ENCODE measurements at places on chromosomes 6 and 20.

DNA sequence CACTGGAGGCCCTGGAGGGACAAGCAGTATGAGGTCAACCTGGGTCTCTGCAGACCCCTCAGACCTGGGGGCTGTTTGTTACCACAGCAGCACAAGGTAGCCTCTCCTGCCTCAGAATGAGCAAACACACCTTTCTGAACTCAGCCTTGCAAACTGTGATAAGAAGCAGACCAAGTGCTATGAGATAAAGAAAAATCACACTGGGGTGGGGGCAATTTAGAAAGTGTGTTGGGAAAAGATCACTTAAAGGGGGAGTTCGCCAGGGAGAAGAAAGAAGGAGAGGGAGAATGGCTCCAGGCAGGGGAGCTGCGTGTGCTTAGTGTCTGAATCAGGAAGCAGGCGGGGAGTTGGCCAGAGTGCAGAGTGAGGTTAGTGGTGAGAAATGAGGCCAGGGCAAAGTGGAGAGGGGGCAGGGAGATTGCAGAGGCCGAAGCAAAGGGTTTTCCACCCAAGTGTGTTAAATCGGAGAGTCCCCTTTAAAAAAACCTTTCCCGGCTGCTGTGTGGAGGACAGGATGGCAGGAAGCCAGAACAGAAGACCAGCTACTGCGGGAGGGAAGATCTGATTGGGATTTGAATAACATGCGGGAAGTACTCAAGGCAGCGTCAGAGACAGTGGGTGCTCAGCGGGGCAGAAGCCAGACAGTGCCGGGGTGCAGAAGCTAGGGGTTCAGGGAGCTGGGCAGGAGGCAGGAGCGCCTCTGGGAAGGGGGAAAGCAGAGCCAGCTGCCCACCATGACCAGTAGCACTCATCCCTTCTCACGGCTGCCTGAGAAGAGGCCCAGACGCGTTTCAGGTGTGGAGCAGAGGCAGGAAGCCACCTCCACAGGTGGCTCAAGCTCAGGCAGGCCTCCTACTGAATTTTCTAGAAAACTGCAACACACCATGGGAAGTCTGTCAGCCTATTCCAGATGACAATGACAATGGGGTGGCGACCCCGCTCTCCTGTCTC is 9.0 kb downstream of the ADA start:
- DNase-seq, result no peak

- DNase-seq, result no peak
Observed at GRCh38 chr6:41577356-41578216, 31.4 kb downstream of the FOXP4 start.

DNA sequence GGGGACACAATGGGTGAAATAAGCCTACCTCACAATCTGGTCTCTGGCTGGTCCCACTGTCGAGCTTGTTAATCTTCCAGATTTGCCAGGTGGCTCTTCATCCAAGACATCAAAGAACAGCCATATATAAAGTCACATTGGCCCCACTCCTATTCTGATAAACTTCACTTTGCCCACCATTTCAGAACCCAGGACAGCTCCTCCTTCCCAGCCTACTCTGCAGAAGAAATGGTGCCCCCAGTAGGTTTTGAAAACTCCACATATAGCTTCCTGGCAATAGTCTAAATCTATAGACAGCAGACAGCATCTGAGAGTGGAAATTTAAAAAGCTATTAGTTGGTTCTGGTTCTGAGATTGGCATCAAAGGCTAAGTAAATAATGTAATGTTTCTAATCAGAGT is 143.1 kb upstream of the PCSK2 start:
- no peak for DNase-seq

DNA sequence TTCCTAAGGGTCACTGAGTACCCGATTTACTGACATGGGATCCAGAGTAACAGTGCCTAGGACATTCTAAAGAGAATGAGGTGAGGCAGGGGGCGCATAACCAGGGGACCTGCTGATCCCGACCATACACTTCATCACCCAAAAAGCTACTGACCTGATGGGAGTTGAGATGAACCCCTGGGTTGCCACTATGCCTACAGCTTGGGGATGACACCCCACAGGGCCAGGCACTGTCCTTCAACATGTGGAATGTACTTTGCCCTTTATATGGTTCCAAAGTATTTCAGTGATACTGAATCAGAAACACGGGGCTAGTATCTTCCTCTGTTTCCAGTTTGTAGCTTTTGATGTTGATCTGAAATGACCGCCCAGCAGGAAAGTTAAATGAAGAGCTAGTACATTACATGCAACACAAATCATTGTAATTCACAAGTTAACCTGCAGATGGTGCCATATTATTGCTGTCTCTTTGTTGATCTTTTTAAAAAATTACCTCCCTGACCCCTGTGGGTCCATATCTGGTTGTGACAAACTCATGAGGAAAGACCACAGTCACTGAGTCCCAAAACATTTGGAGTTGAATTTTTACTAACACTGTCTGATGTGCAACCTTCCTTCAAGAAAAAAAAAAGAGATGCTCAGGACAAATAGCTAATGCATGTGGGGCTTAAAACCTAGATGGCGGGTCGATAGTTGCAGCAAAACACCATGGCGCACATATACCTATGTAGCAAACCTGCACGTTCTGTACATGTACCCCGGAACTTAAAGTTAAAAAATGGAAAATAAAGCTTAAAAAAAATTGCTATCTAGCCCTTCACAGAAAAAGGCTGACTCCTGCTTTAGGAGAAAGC is 42.7 kb upstream of the GCNT2 start:
- no peak for DNase-seq

- no peak for DNase-seq
Observed at GRCh38 chr20:63854766-63855362, 6.4 kb upstream of the ABHD16B start.

- no peak for DNase-seq
Observed at GRCh38 chr20:44908987-44909871, 631 bp upstream of the PABPC1L start.

GRCh38 chr6:152372945-152373344 is 264.2 kb downstream of the SYNE1 start:
- no peak for DNase-seq

DNA sequence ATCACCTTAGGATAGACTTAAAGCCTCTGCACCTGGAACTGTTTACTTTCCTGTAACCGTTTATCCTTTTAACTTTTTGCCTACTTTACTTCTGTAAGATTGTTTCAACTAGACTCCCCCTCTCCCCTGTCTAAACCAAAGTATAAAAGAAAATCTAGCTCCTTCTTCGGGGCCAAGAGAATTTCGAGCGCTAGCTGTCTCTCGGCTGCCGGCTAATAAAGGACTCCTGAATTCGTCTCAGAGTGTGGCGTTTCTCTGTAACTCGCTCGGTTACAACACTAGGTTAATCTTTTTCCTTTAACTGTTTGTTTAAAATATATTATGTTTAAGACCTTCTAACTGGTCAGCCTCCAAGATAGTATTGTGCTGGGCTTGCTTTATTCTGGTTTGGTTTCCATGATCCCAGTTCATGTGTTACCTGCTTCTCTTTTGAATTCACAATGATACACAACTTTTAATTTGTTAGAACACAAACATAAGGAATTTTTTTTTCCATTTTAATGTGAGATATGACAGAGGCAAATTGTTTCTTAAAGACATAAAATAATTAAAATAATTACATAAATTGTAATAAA is 8.7 kb upstream of the NQO2 start:
- no peak for DNase-seq

- DNase-seq, result no peak
Observed at GRCh38 chr6:140401761-140402160, 1027.3 kb upstream of the CITED2 start.

GRCh38 chr6:1035401-1035800 is 276.5 kb upstream of the FOXQ1 start:
- DNase-seq, result no peak

DNA sequence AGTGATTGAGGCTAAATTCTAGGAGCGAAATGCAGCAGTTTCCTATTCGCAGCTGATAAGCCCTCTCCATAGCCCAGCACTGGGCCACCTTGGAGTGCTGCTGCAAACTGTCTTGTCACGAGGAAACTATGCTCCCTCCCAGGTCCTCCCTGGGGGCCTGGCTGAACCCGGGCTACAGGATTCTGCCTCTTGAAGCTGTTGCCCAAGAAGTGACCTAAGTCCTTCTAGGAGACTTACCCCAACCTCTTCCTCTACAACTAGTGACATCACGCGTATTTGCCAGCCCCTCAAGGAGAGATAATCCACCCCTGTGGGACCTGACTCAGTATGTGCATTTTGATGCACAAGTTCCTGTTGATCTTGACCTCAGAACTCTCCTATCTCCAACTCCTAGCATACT is 26.5 kb upstream of the ZFAND3 start:
- no peak for DNase-seq

- DNase-seq, result no peak
Observed at GRCh38 chr20:52411611-52412010, 220.0 kb upstream of the ZFP64 start.

GRCh38 chr20:36279362-36279761 is 26.8 kb upstream of the DLGAP4 start:
- DNase-seq, result no peak

DNA sequence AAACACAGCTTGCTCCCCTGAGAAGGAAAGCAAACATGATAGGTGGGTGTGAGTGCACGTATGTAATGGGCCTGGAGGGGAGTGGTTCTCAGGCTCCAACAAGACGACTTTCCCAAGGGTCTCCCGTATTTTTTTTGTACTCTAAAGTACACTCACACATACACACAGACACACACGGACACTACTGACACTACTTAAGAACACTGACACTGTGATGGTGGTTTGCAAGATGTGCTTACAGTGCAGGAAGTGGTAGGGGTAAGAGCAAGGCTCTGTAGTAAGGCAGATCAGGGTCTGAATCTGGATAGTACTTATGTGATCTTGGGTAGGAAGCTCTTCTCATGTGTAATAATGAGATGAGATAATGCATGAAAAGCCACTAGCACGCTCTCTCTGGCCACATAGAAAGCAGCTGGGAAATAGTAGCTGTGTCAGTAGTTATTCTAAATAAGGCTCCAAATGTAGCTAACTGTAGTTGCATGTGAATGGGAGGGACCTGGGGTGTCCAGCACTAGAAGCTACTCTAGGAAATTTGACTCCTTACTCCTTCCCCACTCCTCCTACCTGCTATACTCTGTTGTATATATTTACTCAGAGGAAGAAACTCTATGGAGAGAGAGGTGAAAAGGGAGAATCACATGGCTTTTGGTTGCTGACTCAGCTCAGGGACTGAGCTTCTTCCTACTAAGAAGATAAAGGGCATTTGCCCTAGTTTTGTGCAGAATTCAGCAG is 8.4 kb upstream of the ZBTB24 start:
- no peak for DNase-seq

- DNase-seq, result no peak
Observed at GRCh38 chr6:148708707-148709106, 38.1 kb upstream of the UST start.

- no peak for DNase-seq
Observed at GRCh38 chr6:163723759-163724158, 309.2 kb downstream of the QKI start.

DNA sequence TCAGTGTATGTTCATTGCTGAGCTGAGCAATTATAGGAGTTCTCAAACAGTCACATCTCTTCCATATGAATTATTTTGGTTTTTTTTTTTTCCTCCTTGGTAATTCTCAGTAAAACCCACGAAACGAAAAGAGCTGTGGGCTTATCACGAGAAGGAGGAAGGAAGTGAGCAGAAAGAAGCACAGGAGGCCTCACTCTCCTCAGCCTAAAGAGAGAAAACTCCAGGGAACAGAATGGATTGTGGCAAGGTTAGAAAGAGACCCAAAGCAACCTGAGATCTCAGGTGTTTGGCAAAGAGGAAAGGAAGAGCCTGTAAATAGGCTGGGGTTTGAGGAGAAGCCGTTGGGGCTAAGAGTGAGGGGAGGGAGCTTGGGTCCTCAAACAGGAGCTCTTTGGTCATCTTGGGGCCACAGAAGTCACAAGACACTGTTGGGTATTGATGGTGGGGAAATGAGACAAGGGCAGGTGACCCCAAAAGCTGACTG is 67.8 kb upstream of the CITED2 start:
- DNase-seq, result no peak

- no peak for DNase-seq
Observed at GRCh38 chr6:105622226-105622625, 219.3 kb upstream of the PREP start.

DNA sequence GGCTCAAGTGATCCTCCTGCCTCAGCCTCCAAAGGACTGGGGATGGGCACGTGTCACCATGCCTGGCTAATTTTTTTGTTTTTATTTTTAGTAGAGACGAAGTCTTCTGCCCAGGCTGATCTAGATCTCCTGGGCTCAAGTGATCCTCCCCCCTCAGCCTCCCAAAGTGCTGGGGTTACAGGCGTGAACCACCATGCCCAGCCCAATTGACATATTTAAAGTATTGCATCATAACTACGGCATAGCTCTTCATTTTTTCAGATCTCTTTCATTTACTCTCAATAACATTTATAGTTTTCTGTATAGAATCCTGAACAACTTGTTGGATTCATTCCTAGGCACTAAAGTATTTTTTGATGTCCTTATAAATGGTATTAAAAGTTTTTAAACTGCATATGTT is 13.0 kb downstream of the SERPINB1 start:
- DNase-seq, result no peak

DNA sequence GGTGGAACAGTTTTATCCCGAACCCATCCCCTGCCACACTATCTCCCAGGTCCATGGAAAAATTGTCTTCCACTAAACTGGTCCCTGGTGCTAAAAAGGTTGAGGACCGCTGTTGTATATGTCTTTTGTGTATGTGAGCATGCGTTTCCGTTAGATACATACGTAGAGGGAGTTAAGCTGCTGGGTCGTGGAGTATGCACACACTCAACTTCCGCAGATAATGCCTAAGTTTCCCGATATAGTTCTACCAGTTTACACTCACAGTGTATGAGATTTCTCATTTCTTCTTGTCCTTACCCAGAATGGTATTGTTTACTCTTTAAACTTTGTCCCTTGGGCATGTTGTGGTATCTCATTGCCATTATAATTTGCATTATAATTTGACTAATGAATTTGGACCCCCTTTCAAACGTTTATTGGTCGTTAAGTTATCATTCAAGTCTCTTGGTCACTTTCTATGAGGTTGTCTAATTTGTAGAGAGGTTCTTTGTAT is 50.5 kb upstream of the SCAF8 start:
- no peak for DNase-seq

DNA sequence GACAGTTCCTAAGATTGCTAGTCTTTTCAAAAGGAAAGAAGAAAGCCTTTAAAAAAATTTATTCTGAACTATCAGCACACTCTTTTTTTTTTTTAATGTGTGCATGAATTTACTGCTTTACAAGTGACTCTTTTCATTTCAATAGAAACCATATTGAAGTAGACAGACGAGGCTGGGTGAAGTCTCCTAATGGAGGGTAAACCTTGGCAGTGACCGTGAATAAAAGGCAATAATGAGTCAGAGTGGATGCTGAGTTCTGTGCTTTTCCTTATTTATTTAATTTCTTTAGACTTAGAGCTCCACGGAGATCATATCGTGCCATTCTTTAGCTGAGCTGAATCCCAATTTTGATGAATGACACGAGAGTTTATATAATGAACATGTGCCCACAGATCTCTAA is 196.9 kb downstream of the PRL start:
- DNase-seq, result no peak

- DNase-seq, result no peak
Observed at GRCh38 chr20:289693-290083, 862 bp downstream of the C20orf96 start.

DNA sequence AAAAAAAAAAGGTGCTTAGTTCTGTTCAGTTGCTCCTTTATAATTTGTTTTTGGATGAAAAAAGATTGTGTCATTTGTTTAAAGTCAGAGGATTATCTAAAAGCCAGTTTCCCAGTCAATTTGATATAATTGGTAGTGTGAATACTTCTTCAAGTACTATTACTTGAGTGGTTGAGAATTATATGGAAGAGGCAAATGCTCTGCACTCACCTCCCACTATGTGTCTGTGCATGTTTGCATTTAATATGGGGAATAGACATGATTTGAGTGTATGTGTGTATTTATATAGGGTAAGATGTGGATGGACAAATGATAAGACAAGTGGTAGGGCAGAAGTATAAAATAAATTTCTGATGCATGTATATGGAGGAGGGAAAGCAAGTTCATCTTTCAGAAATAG is 15.8 kb downstream of the GJA1 start:
- no peak for DNase-seq

Measured in hypothalamus (tissue), 51 donors.